ENCODE measurements at places on chromosomes 11 and 22.

DNA sequence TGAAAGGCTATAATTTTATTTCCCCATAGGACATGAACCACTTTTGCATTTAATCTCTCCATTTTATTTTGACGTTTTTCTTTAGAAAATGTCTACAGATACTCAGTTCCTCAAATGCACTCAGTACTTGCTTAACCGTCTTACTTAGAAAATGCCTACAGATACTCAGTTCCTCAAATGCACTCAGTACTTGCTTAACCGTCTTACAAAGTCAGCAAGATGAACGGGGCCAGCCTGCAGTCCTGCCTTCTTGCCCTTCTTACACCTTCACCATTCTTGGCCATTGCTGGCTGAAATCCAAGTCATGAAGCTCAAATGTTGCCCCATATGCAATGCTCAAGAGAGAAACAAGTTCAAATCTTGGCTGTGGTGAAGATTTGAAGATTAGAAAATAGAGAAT, 34.1 kb downstream of the CSNK2A3 start:
- DNase-seq = no peak

- no peak for DNase-seq
Observed at GRCh38 chr22:16601437-16602223, 9.0 kb upstream of the CCT8L2 start.

DNA sequence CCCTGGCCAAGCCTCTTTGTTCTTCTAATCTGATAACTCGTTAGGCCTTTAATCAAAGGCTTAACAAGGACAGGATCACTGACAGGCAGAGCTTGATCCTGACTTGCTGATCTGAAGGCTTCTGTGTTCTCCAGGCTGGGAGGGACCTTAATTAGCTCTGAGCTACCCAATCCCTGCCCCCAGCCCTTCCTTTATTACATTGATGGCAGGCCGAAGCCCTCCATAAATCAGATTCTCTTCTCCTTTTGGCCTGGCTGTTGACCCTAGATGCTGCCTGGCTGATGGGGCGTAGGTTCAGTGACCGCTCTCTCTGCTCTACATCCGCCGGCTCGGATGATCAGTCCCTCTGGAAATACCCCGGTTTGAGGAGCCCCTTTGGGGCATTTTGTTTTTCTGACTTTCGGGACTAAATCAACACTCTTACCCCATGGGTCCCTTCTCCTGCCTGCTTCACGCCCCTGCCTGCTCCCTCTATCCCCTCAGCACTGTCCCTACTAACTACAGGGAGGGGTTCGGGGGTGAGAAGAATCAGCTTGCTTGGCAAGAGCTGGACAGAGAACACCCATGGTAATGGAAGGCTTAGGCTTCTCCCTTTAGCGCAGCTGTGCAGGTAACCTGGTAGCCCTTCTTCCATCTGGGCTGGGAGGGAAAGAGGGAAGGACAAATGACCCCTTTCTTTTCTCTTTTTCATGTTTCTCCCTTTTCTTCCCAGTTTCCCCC, 10.0 kb upstream of the RRM1 start:
- DNase-seq = no peak

DNA sequence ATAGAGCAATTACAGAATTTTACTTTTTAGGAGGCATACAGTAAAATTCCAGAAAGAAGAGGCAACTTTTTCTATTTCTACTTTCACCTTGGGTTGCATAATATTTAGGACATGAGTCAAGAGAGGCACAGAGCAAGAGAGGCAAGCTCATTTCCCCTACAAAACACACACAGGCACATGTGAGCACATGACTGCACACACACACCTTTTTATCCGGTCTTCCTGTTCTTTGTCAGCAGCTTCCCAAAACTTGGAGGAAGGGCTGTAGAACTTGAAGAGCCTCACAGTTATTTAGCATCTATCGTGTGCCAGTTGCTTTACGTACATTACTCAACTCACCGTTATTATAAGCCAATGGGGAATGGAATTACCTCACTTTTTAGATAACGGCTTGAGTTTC, 37.8 kb upstream of the CCDC179 start:
- DNase-seq = no peak

GRCh38 chr11:27420722-27421572, 51.6 kb downstream of the LGR4 start:
- DNase-seq = no peak

DNA sequence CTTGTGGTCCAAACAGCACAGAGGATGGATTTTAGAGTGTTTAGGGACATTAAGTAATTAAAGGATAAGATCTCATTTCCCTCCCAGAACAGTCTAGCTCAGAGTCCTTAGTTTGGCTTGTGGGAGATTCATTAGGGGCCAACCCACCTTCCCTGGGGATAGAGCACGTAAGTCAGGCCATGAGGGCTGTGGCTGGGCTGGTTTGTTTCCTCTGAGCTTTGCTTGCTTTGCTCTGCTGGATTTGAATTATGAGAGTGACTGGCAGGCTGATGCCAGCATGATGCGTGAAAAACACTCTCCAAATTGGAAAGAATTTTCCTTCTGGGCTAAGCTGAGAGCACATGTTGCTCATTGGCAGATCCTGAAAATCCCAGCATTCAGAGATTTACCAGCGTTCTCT, 84.7 kb upstream of the HEPHL1 start:
- DNase-seq = no peak

GRCh38 chr11:64826062-64826461, 15.7 kb upstream of the MEN1 start:
- no peak for DNase-seq

GRCh38 chr11:72396041-72396440, 38.3 kb downstream of the CLPB start:
- DNase-seq = no peak

- no peak for DNase-seq
Observed at GRCh38 chr11:13220148-13220547, 57.4 kb upstream of the BMAL1 start.

DNA sequence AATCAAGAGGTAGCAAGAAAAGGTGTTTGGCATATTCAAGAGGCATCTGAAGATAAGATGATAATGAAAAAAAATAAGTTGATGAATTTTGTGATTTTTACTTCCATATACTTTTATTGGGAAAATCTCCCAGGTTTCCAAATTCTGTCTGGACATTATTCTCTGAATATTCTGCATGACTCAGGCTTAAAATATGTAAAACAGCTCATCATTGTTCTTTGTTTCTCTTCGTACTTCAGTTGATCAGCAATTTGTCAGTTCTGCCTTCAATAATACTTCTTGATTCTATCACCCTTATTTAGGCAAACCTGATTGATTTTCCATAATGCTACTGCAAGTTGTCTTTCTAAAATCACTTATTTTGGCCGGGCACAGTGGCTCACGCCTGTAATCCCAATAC, 30.2 kb downstream of the GTF2H1 start:
- DNase-seq = no peak

DNA sequence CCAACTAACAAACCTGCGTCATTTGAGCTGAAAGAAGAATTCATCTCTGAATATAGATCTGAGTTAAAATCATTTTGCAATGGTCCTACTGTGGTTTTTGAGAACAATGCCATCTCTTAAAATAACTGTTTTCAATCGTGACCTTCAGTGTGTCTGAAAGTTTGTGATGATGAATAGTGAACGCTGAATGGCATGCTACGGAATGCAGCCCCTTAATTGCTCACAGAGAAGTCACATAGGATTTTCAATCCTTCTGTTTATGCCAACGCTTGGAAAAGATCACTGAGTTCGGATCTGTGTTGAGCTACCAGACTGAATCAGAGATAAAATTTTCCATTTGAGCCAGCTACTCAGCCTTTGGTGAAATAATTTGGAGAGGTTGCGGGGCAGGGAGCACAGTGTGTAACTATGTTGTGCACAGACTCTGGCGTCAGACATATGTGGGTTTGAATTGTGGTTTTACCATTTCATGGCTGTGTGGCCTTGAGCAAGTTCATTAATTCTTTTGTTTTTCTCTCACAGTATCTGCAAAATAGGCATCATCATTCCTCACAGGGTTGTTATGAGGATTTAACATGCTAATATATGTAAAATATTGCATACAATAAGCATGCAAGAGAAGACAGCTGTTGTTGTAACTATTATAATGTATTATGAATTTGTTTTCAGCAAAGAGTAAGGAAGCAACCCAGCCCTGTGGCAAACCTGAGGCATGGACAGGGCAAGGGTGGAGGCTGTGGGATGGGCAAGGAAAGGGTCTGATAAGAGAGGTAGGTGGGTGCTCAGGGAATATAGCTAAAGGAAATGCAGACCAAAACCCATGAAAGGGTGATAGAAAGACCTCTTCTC, 679.9 kb downstream of the KCNA4 start:
- no peak for DNase-seq
